HCT116 (cell line): ENCODE measurements at places on chromosomes 11 and 22. TPM values are rescaled to one million over a fixed set of nuclear protein-coding genes. Genes with fewer than 3 reads are reported as not detected.

DNA sequence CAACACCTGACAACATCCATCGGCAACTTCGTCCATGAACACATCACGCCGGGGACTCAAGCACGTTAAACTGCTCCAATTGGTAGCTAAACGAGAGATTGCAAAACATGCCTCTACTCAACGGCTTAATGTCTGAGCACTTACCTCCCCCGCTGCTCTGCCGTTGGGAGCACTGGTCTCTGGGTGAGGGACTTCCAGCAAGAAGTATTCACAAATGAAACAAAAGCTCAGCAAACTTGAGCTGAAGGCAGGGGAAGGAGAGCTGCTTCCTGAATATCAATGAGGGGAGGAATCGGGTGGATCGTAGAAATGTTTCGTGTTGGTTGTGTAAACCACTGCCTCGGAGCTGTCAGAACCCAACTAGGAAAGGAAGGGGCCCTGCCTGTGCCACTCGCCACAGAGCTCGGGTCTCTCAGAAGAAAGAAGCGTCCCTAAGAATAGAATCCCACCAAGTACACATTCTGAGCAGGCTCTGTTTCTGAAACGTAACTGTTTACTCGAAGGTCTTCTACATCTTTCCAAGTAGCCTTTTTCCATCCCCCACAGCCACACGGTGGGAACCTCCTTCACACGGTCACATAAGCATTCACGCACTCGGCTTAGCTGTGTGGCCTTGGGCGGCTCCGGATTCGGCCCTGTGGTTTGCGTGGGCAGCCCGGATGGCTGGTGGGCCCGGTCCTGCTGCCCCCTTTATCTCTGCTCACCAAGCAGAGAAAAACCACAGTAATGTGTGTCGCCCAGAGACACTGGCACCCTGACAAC, at the start of gene MLC1:
Gene MLC1 (minus strand): TSS at position 216 of the 762 bp plus-strand sequence. CDS start 524 bp downstream, outside the sequence.
- H3K27ac ChIP-seq, result no peak within 1 kb of the TSS
- no peak within 1 kb of the TSS for H3K4me3 ChIP-seq
- H3K27me3 ChIP-seq, result no peaks in the 10 kb centered on the region
- peaks cover 10% of the 10 kb centered on the region for H3K4me1 ChIP-seq
- no peak for DNase-seq
- H3K36me3 ChIP-seq, result no peaks in the 10 kb centered on the region

- H3K36me3 ChIP-seq, result no peaks in the 10 kb centered on the region
- DNase-seq, result no peak
- no peak overlapping the region for H3K4me3 ChIP-seq
- H3K27ac ChIP-seq, result no peak overlapping the region
Measured at GRCh38 chr11:93370260-93370659, 39.7 kb downstream of the DEUP1 start.

Gene OR8G1
- total RNA-seq, result not detected

Gene NLRX1
- total RNA-seq, result 21.4 TPM

- H3K4me1 ChIP-seq, result no peaks in the 10 kb centered on the region
- H3K27ac ChIP-seq, result no peak overlapping the region
- peaks cover 57% of the 10 kb centered on the region for H3K27me3 ChIP-seq
- DNase-seq, result no peak
Measured at GRCh38 chr22:28480000-28480715, 199.5 kb downstream of the TTC28 start.

DNA sequence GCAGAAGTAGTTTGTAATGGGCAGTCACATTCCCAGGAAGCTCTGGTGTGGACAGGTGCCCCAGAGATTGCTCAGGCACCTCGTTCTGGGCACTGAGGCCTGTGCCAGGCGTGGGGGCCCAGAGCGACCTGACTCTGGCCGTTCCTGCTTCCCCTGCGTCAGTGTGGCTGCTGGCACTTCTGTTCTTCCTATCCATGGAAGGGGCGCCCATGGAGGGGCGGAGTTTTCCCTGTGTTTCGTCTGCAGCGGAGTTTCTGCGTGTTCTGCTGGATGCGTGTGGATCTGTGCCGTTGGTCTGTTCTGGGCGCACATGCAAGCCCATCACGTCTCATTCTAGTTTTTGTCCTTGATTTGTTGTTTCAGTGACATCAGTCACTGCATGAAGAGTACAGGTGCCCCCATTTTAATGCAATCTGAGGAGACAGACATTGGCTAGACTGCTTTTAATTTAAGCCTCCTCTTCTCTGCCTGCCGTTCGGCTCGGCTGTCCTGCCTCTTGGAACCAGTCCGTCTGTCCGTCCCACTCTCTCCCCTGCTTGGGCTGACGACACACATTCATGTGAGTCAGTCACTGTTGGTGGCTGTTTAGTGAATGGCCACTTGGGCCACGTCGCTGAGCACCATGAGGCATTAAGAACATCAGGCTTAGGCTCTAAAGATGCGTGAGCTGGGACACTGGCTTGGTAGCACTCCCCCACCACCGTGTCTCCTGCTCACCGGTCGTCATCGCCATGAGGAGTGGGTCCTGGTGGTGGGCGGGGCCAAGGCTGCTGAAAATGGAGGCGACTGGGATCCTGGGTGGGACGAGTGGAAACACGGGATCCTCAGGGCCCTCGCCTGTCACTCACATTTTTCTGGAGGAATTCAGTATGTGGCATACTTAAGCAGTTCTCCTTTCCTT, 255.8 kb downstream of the TBC1D22A start:
- no peak overlapping the region for H3K4me3 ChIP-seq
- no peak for DNase-seq
- H3K4me1 ChIP-seq, result no peaks in the 10 kb centered on the region
- no peaks in the 10 kb centered on the region for H3K36me3 ChIP-seq

DNA sequence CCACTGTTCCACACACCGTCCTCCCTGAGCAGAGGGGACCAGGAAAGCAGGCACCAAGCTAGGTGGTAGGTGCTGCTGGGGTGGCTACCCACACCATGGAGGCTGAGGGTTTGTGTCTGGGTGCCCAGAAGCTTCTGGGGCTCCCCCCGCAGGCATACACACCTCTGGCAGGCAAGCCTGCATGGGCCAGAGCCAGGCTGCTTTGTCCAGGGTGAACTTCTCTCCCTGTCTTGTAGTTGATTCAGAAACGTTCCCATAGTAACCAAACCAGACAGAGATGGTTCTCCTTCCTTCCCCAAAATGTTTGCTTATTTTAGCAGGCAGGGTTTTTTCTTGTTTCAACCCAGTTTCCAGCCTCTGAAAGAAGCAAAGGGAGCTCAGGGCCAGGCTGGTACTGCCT, 40.9 kb upstream of the SUSD2 start:
- no peaks in the 10 kb centered on the region for H3K36me3 ChIP-seq
- no peaks in the 10 kb centered on the region for H3K27me3 ChIP-seq
- no peak overlapping the region for H3K27ac ChIP-seq
- H3K4me1 ChIP-seq, result peaks cover 5% of the 10 kb centered on the region; the same call in 1 of the 2 replicates

- no peak overlapping the region for H3K4me3 ChIP-seq
- H3K4me1 ChIP-seq, result no peaks in the 10 kb centered on the region
- no peaks in the 10 kb centered on the region for H3K27me3 ChIP-seq
- H3K36me3 ChIP-seq, result no peaks in the 10 kb centered on the region
- no peak for DNase-seq
Measured at GRCh38 chr22:22022947-22023534, 40.5 kb upstream of the TOP3B start.

- H3K4me1 ChIP-seq, result no peaks in the 10 kb centered on the region
- DNase-seq, result no peak
- no peak overlapping the region for H3K27ac ChIP-seq
Measured at GRCh38 chr11:68500206-68500605, 39.7 kb downstream of the PPP6R3 start.

DNA sequence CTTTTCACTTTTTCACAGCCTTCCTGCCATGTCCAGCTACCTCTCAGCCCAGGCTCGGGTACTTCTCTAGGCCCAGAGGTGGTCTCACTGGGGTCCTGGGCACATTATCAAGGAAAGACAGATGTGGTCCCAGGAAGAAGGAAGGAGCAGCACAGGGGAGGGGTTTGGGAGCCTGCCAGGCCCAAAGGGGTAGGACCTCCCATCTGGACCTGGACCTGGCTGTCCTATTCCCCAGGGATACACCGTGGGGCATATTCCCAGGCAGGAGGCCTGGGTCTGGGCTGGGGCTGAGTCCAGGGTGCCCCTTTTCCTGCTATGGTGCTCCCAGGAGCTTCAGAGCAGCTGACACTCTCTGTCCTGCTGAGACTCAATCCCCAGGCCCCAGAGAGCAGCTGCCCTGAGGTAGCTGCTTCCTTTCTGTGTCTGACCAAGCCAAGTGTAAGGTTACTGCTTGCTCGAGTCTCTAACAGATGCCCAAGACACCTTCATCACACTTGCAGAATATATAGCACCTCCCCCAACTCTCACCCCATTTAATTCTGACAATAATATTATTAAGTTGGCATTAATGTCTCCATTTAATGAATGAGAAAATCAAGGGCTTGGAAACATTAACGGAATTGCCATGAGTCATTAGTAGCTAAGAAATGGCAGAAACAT, 232.0 kb downstream of the BUD13 start:
- H3K4me3 ChIP-seq, result no peak overlapping the region
- no peak for DNase-seq
- no peaks in the 10 kb centered on the region for H3K36me3 ChIP-seq
- H3K27ac ChIP-seq, result no peak overlapping the region
- peaks cover 91% of the 10 kb centered on the region for H3K27me3 ChIP-seq

- no peak overlapping the region for H3K4me3 ChIP-seq
- no peaks in the 10 kb centered on the region for H3K27me3 ChIP-seq
- no peaks in the 10 kb centered on the region for H3K4me1 ChIP-seq
- DNase-seq, result no peak
Measured at GRCh38 chr11:115129473-115130289, 374.5 kb downstream of the CADM1 start.

DNA sequence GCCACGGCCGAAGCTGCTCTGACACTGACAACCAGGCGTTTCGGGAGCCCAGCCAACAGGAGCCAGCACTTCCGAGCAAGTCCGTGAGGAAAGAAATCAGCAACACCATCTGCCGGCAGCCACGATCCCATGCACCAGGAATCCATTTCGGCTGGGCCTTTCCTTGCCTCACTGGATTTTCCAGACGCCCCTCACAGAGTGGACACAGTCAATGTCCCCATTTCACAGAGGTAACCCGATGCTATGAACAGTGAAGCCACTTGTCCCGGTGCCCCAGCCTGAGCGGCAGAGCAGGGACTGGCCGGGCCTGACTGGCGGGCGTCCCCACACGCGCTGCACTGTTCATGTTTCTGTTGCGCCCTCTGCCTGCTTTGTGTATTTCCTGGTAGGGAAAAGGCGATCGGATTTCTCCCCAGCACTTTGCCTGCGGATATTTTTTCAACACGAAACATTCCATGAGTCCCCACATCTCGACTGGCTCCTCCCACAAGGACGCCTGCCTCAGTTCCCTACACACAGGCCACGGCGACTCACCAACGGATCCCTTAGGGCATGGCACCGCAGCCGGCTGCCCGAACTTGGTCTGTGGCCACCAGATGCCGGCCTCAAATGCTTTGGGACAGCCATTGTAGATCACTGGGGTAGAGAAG, 55.3 kb downstream of the TRMU start:
- no peaks in the 10 kb centered on the region for H3K36me3 ChIP-seq
- no peaks in the 10 kb centered on the region for H3K4me1 ChIP-seq
- DNase-seq, result no peak
- no peak overlapping the region for H3K27ac ChIP-seq
- H3K27me3 ChIP-seq, result no peaks in the 10 kb centered on the region

DNA sequence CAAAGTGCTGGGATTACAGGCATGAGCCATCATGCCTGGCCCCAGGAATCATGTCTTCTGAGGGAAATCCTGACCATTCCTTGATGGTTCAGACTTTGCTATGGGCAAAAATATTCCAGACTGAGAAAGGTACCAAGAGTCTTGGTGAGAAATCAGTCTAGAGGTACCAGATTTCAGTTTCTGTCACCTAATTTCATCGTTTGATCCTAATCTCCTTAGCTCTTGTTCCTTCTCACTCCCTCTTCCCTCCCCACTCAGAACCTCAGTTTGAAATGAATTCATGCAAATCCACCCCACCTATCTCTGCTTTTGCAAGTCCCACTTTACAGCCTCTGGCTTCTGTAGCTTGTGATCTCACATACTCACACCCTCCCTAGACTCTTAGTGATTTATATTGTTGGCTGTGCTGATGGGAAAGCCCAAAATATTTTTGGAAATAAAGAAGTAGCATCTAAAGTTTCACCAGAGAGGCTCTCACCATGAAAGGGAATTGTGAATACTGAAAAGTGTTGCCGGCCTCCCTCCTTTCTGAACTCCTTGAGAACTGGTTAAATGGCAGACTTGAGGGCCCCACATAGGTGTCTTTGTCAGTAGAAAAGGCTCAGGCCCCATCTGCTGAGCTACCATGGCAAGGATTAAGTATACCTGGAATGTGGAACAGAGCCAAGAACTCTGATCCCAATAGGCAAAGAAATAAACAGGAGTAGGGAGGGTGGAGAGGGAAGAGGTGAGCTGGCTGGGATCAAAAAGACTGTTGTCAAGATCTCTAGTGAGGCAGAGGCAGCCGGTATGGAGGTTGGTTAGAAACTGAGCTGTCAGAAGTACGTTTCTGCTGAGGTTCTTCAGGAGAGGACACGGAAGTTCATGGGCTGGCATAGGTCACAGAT, 190.5 kb upstream of the MTMR2 start:
- DNase-seq, result no peak
- H3K27ac ChIP-seq, result no peak overlapping the region
- no peaks in the 10 kb centered on the region for H3K27me3 ChIP-seq
- no peaks in the 10 kb centered on the region for H3K36me3 ChIP-seq
- no peak overlapping the region for H3K4me3 ChIP-seq
- 0 out of 2 replicates have a peak, but pooled peaks cover 6% of the 10 kb centered on the region for H3K4me1 ChIP-seq

Gene OR52I2
- not detected for total RNA-seq

- H3K4me1 ChIP-seq, result peaks cover 22% of the 10 kb centered on the region
- H3K27me3 ChIP-seq, result no peaks in the 10 kb centered on the region
- H3K36me3 ChIP-seq, result no peaks in the 10 kb centered on the region
- H3K4me3 ChIP-seq, result peak overlapping the region; percentile 44
- peak overlapping the region; percentile 79 for H3K27ac ChIP-seq
Measured at GRCh38 chr22:47129902-47130635, 367.6 kb downstream of the TBC1D22A start.

Gene NCAM1
- total RNA-seq, result 0.22 TPM

GRCh38 chr22:24141586-24141985, 39.7 kb upstream of the SUSD2 start:
- peaks cover 12% of the 10 kb centered on the region for H3K4me1 ChIP-seq
- no peaks in the 10 kb centered on the region for H3K36me3 ChIP-seq
- no peak overlapping the region for H3K27ac ChIP-seq
- H3K4me3 ChIP-seq, result no peak overlapping the region

DNA sequence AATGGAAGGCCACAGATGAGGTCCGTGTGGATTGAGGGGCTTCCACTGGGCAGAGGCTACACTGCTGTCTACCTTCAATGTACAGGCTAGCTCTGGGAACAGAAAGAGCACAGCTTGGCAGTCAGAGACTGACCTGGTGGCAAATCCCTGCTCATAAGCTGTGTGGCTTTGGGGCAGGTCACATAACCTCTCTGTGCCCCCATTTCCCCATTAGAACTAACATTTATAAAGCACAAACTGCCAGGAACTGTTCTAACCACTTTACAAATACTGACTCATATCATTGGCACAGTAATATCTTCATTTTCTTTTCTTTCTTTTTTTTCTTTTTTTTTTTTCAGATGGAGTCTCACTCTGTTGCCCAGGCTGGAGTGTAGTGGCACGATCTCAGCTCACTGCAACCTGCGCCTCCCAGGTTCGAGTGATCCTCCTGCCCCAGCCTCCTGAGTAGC, 3.1 kb downstream of the FOSL1 start:
- H3K4me3 ChIP-seq, result peak overlapping the region; percentile 90; the same call in 1 of the 2 replicates
- H3K27me3 ChIP-seq, result no peaks in the 10 kb centered on the region
- peak overlapping the region; percentile 99 for H3K27ac ChIP-seq
- peaks cover 26% of the 10 kb centered on the region for H3K4me1 ChIP-seq
- no peak for DNase-seq
- H3K36me3 ChIP-seq, result peaks cover 52% of the 10 kb centered on the region

GRCh38 chr11:6397156-6397555, 6.9 kb downstream of the SMPD1 start:
- no peak overlapping the region for H3K27ac ChIP-seq
- no peak overlapping the region for H3K4me3 ChIP-seq
- H3K36me3 ChIP-seq, result no peaks in the 10 kb centered on the region
- H3K27me3 ChIP-seq, result no peaks in the 10 kb centered on the region
- H3K4me1 ChIP-seq, result peaks cover 12% of the 10 kb centered on the region

Gene CNTN5
- not detected for total RNA-seq
